ENCODE measurements at places on chromosomes 3 and 15. TPM values are rescaled to one million over a fixed set of nuclear protein-coding genes. Genes with fewer than 3 reads are reported as not detected.

GRCh38 chr3:177521305-177521704 lies 324.0 kb upstream of the TBL1XR1 start:
- no peak for DNase-seq

- no peak for DNase-seq
These were observed 41.9 kb downstream of the LIPC start for GRCh38 chr15:58473724-58474123.

GRCh38 chr3:185479373-185479945 lies 19.4 kb downstream of the TMEM41A start:
- no peak for DNase-seq

- DNase-seq, result no peak
These were observed 339.2 kb upstream of the NECTIN3 start for GRCh38 chr3:110732420-110732819.

Gene CCDC39
- not detected for total RNA-seq

DNA sequence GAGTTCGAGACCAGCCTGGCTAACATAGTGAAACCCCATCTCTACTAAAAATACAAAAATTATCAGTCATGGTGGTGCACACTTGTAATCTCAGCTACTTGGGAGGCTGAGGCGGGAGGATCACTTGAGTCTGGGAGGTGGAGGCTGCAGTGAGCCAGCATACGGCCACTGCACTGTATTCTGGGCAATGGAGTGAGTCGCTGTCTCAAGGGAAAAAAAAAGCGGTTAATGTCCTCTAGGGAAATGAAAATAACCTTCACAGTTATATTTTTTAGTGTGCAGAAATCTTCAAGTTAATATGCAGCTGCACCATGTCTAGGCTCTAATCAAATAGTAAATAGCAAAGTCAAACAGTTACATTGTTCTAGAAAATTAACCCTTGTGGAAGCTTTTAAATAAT lies 14.8 kb downstream of the CEP19 start:
- no peak for DNase-seq

DNA sequence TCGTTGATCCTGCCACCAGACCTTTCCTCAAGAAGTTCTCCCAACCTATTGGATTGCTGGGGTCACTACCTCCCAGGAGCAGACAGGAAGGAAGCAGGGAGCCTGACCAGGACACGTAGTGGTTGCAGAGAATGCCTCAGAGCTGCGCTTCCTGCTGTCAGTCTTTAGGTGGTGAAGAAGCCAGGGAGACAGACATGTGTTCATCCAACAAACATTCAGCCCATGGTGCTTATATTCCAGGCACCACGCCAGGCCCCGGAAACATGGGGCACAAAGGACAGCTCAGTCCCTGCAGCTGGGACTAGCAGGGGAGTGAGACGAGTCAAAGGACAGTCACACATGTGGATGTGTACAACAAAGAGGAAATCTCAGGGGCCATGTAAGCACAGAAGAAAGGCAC lies 26.0 kb upstream of the CORO2B start:
- DNase-seq, result no peak

GRCh38 chr3:172170073-172170709 lies 130.8 kb downstream of the FNDC3B start:
- no peak for DNase-seq

DNA sequence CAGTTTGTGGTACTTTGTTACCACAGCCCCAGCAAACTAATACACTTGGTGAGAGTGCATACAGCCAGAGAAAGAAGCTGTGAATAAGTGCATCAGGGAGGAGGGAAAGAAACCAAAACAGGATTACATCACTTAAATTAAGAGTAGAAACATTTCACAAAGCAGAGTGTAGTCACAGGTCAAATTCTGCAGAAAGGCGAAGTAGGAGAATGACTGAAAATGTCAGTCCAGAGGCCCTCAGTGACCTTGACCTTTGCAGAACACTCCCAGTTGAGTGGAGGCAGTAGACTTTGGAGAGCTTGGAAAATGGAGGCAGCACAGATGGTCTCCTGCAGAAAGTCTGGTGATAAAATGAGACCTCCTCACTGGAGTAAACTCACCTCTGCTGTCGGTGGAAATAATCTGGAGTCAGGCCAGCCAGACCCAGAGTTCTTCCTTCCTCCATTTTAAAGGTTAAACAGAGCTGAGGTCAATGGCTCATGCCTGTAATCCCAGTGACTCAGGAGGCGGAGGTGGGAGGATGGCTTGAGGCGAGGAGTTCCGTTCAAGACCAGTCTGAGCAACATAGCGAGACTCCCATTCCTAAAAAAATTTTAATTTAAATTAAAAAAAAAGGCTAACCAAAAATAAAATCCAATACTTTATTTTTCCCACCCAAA lies 5.0 kb downstream of the CD86 start:
- DNase-seq, result no peak

DNA sequence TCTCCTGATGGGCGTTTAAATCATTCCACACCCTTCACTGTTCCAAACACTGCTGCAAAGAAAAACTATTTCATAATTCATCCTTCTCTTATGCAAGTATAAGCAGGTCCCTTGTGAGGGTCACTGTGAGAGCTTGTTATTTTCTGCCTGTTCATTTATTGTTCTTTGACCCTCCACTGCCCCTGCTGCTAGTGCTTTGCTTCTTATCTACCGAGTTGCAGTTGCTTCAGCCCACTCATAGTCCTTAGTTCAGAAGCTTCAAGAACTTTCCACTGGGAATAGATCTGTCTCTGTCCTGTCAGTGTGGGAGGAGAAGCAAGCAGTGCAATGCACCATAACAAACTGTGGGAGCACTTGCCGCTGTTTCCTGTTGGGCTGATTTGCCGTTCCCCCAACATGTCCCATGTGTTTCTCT lies 39.8 kb downstream of the RIOX2 start:
- DNase-seq, result no peak

Gene DNAH1
- 7.4 TPM for total RNA-seq

Gene CEMIP
- total RNA-seq, result 0.04 TPM

Measured in activated CD4-positive, alpha-beta T cell treated with anti-CD3 and anti-CD28 coated beads for 36 hours (primary cell).